CD4-positive, alpha-beta T cell treated with Interleukin-17A for 1 hour (primary cell): ENCODE measurements at places on chromosomes 7 and 10.

- no peak for DNase-seq
Observed at GRCh38 chr10:15518250-15518649, 147.2 kb upstream of the FAM171A1 start.

DNA sequence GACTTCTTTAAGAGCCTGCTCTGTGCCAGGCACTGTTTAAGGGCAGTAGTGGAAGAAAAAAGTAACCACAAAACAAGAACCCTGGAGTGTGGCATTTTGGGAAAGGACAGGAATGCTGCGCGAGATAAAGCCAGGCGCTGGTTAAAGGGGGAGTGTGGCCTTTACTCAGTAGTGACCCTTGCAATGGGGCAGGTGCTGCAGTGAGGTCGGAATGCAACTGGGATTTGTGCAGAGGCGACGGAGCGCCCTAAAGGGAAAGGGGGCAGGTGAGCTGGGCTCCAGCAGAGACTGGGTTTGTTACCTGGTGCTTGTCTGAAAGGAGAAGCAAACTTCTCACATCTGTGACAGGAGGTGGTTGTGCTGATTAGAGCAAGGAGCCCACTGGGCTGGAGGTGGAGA lies 263.6 kb downstream of the ACTR3B start:
- no peak for DNase-seq

- DNase-seq, result no peak
Observed at GRCh38 chr7:45670227-45670626, 96.1 kb downstream of the ADCY1 start.

DNA sequence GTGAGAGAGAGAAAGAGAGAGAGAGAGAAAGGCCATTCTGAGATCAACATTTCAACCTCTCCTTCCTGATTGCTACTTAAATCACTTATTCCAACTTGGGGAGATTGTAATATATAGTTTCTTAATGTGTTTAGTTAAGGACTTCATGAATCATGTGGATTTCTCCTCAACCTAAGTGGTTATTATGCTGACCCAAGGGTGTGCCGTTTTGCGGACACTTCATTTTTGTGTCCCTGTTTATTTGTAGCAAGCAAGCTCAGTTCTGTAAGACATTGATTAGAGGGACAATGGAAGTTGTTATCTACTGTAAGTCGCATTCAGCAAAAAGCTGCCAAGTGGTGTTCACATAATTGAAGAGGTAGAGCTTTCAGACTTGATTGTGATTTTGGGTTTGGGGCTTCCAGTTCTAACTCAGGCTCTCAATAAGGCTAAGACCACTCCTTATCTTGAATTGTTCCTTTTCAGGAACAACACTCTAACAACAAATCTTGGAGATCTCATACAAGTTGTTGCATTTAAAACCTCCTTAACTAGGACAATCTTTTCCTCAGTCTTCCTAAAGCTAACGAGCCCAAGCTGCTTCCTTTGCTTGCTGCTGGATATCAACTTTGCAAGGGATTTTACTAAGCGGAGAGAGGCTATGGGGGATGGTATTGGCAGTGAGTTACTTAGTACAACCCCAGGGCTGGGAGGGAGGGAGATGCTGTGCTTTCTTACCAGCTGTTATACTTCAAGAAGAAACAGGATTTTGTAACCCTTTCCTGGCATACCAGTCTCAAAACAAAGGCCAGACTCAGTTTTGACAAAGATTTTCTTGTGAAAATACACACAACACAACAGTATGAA lies 19.8 kb upstream of the COL1A2 start:
- no peak for DNase-seq
